ENCODE measurements at places on chromosomes 6 and 20. TPM values are rescaled to one million over a fixed set of nuclear protein-coding genes. Genes with fewer than 3 reads are reported as not detected.

AKAP12 gene
- total RNA-seq, result 1.1 TPM

DNA sequence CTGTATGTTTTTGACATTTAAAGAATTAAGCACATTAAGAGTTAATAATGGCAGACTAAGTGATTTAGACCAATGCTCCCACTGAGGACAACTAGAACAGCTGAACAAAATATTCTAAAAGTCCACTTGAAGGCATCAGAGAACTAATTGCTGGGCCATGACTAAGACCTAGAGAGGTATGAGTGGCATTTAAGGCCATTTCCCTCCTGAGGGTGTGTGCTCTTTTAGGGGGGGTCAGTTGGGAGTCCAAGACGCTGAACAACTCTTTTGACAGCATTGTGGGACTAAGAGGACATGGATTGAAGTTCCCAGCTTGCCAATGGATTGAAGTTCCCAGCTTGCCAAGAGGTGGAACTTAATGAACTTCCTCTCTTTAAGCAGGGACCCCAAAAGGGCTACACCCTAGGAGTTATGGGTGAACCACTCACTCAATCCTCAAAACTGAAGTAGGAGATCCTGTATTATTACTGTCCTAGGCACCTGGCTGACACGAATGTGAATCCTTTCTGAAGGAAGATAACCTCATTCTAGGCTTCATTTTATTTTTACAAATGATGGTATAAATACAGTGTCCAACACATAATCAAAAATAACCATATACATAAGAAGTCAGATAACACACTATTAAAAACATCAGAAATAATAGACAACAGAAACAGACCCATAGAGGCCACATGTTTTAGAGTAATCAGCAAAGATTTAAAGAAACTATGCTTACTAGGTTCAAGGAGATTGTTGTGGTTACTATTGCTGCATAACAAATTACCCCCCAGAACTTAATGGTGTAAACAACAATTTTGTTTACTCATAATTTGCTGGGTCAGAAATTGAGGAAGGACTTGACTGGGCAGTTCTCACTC is 175.1 kb downstream of the VEGFA start:
- peaks cover 4% of the 10 kb centered on the region for H3K27me3 ChIP-seq
- H3K36me3 ChIP-seq, result no peaks in the 10 kb centered on the region
- no peaks in the 10 kb centered on the region for H3K4me1 ChIP-seq

WFDC13 gene
- not detected for total RNA-seq

- no peak overlapping the region for H3K4me3 ChIP-seq
- H3K4me1 ChIP-seq, result peaks cover 49% of the 10 kb centered on the region
- peak overlapping the region; percentile 38 for H3K27ac ChIP-seq
- H3K36me3 ChIP-seq, result peaks cover 18% of the 10 kb centered on the region
- DNase-seq, result no peak
- no peaks in the 10 kb centered on the region for H3K27me3 ChIP-seq
Measured at GRCh38 chr20:25054096-25054820, 3.7 kb downstream of the ACSS1 start.

VGLL2 gene
- total RNA-seq, result not detected

CDH26 gene
- total RNA-seq, result 0.86 TPM

GRCh38 chr6:154805288-154805911 is 72.2 kb downstream of the SCAF8 start:
- no peak overlapping the region for H3K4me3 ChIP-seq
- no peak for DNase-seq
- H3K36me3 ChIP-seq, result peaks cover 37% of the 10 kb centered on the region
- H3K4me1 ChIP-seq, result peaks cover 1% of the 10 kb centered on the region
- H3K27me3 ChIP-seq, result no peaks in the 10 kb centered on the region

DNA sequence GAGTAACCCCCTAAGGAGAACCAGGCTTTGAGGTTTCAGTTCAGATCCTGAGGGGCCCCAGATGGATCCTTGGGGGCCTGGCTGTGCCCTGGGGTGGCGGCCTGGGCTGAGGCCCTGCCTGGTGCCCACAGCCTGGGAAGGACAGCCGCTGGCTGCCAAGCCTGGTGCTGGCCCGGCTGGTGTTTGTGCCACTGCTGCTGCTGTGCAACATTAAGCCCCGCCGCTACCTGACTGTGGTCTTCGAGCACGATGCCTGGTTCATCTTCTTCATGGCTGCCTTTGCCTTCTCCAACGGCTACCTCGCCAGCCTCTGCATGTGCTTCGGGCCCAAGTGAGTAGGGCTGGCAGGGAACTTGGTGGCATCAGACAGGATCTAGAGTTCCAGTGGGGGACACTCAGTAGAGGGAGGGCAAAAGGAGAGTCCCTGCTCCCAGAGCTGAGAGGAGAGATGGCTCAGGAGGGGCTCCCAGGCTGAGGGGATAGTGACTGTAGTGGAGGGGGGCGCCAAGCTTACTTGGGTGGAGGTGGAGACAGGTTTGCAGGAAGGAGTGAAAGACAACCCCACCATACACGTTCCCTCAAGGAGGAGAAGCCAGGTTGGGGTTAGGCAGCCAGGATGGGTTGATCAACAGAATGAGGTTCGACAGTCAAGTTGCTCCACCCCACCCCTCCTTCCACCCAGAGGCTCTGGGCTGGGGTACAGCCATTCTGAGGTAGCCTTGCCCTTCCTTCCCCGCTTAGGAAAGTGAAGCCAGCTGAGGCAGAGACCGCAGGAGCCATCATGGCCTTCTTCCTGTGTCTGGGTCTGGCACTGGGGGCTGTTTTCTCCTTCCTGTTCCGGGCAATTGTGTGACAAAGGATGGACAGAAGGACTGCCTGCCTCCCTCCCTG is 9.5 kb downstream of the SLC29A1 start:
- H3K27me3 ChIP-seq, result no peaks in the 10 kb centered on the region
- peak overlapping the region; percentile 2 for H3K27ac ChIP-seq
- H3K4me3 ChIP-seq, result no peak overlapping the region
